ENCODE measurements at places on chromosomes 16 and 17. TPM values are rescaled to one million over a fixed set of nuclear protein-coding genes. Genes with fewer than 3 reads are reported as not detected.

The PMP22 gene
- total RNA-seq: 323 TPM

The KRTAP4-9 gene
- total RNA-seq: not detected

The CDRT15L2 gene
- not detected for total RNA-seq

The GJD3 gene
- total RNA-seq: 1.3 TPM

The TMEM186 gene
- 13.4 TPM for total RNA-seq

The ESRP2 gene
- total RNA-seq: 0.05 TPM

The CHST5 gene
- total RNA-seq: 0.10 TPM

The RND2 gene
- total RNA-seq: 0.12 TPM
